CD8-positive, alpha-beta T cell (primary cell): ENCODE measurements at places on chromosomes 3 and 15. TPM values are rescaled to one million over a fixed set of nuclear protein-coding genes. Genes with fewer than 3 reads are reported as not detected.

ARGFX gene
- total RNA-seq, result not detected

RGMA gene
- total RNA-seq, result 1.7 TPM

SEMA6D gene
- not detected for total RNA-seq

NDUFB5 gene
- 21.0 TPM for total RNA-seq

KLHL40 gene
- not detected for total RNA-seq

- DNase-seq, result no peak
Measured at GRCh38 chr3:172155897-172156585, 116.7 kb downstream of the FNDC3B start.

DNA sequence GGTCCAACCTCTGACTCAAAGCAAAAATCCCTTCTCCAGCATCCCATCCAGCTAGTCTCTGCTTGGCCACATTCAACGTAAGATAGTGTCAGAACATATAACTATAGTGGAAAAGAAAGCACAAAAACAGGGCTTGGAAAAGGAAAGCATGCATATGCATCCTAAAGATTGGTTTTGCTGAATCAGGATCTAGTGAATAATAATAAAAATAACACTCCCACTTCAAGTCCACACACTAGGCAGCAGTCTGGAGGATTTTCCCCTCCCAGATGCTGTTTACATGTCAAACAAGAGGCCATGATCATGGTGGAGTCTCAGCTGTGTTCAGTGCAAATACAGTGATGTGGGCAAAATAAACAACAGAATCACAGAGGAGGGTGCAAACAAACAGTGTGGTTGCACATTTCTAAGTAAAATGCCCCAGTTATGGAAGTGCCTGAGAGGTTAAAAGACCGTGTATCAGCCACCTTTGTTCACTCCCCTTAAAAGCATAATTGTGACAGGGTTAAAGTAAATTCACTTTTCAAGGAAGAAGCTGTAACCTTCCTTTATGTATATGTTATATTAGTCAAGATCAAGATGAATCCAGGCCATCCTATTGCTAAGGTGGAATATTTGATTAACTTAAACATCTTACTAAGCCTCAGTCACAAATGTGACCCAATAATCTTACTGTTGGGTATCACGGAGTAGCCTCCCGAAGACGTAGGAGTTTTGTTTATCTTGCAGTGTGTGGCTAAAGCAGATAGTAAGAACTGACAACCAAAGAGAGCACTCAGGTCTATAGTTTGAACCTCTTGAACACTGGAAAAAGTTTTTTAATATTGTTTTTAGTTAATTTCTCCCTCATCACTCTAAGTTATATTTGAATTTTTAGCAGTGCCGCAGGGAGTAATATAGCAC is 424.5 kb downstream of the SOX2 start:
- DNase-seq, result no peak

DNA sequence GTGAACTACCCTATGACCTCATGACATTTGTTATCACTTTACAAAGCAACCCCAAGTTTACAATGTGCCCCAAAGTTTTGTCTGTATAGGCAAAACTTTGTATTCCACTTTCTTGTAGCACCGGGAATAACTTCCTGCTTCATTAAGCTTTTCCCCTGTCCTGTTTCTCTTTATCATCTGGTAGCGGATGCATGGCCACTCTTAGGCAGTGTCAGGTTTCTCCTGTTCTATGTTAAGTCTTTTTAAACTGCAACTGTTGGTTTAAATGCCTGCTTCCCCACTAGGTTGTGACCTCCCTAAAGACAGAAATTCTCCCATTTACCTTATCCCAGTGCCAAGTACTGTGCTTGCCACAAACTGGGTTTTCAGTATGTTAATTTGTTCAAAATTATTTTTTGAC is 433.6 kb upstream of the DPH6 start:
- no peak for DNase-seq

DNA sequence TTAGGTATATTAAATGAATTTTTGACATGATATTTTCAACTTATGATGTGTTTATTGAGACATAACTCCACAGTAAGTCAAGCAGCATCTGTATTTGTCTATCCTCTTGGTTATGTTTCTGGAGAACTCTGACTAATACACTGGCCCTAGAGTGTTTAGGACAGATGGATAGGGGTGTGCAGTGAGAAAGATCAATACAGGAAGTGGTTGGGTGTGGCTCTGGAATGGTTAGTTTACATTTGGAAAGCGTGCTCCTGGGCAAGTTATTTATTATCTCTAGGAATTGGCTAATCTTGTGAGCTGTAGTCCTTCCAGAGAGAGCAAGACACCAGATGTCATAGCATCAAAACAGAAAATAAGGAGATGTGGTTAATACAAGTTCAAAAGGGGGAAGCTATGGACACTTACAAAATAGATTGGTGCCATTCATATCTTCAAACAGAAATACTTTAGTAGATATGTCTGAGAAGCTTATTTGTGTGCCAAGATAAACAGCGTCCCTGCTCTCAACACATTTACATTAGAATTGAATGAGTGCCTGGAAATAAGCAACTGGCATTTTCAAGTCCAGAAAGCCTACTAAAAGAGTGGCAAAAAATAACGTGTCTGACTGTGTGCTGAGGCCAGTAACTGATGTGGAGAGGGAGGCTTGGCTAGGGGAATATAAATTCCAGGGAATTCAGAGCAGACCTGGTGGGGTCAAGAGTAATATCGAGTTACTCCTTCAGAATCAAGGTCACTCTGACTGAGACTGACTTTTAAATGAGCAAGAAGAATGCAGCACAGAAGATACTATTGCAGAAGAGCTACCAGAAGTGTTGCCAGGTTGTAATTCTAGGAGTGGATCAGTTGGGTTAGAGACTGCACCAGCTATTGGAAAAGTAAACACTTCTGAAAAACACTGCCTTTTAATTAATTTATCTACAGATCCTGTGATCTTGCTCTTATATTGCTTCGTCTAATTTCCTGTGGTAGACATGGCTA is 33.4 kb upstream of the PLAAT1 start:
- no peak for DNase-seq

DNA sequence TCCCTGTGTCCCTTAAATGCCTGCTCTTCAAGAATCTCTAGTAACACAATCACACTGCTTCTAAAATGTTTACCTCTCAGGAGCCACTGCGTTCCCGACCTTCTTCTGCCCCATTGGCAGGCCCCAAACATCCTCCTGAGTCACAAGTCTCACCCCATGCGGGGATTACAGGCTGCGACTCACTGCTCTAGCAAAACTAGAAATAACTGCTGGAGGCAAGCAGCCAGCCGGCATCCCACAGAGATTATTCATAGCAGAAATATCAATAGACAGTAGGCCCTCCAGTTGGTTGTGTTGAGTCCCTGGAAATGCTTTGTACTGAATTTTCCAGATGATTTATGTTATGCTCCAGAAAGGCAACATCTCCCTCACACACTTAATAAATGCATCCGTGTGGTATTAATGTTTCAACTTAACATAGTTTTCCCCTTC is 64.8 kb downstream of the RFTN1 start:
- no peak for DNase-seq

GRCh38 chr15:83396101-83396500 is 51.0 kb upstream of the SH3GL3 start:
- no peak for DNase-seq

- DNase-seq, result peak; percentile 81
Measured at GRCh38 chr3:171458071-171458863, 1.9 kb downstream of the TNIK start.
